Natural killer cell treated with Interleukin-12 subunit alpha and Interleukin-12 subunit beta and Interleukin-15 and Interleukin-18, amount 100 ng/mL, for 72 hours (primary cell): ENCODE measurements at places on chromosomes 4 and X.

GRCh38 chr4:86443495-86443894, 83.6 kb upstream of the MAPK10 start:
- no peak for DNase-seq

DNA sequence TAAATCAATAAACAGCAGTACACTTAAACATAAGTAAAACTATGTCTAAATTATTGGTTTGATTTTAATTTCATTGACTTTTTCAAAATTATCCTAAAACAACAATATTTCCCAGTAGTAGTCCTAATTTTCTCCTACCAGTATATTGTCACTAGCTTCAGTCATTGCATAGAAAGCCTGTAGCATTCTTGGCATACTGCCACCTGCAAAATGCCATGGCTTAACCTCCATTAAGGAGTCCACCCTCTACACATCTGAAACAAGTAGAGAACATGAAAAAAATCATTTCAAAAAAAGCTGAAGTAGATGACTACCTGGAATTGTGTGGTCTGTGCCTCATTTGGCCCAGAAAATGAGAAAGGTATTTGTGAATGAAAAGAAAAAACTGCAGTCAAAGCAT, 348.5 kb downstream of the INPP4B start:
- DNase-seq = no peak

GRCh38 chr4:89598602-89599001, 238.4 kb downstream of the SNCA start:
- no peak for DNase-seq

DNA sequence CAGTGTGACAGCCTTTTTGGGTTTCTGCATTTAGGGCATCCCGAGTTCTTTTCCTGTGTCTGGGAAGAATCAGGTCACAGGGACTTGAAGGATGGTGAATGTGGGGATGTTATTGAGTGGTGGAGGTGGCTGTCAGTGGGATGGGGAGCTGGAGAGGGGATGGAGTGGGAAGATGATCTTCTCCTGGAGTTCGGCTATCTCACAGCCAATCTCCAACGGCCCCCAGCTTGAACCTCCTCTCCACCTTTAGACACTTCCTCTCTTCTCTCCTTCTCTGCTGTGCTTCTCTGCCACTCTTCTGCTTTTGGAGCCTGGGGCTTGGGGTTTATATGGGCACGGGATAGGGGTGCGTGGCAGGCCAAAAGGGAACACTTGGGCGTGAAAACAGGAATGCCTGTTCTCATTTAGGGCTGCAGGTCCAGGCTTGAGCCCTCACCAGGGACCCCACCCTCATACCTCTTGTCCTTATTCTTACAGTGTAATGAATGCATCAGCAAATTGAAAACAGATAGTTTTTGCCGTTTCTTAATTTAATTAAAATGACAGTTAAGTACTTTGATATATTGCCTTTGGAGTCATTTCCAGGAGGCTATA, 37.5 kb downstream of the USP9X start:
- DNase-seq = no peak

DNA sequence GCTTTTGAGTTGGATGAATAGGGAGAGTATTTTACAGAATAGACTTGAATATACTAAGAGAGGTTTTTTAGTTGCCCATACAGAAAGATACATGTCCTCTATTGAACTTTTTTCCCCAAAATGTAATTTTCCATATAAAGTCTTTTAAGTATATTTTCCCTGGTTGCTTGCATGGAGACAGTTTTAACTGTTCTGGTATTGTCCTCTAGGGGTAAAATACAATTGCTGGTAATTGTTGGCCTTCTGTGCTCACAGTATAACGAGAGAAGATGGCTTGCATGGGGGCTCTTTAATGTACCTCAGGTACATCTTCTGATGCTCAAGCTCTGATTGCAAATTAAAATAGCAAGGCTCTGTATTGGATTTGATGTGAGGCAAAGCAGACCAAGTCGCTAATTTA, 136.1 kb downstream of the ARX start:
- no peak for DNase-seq

DNA sequence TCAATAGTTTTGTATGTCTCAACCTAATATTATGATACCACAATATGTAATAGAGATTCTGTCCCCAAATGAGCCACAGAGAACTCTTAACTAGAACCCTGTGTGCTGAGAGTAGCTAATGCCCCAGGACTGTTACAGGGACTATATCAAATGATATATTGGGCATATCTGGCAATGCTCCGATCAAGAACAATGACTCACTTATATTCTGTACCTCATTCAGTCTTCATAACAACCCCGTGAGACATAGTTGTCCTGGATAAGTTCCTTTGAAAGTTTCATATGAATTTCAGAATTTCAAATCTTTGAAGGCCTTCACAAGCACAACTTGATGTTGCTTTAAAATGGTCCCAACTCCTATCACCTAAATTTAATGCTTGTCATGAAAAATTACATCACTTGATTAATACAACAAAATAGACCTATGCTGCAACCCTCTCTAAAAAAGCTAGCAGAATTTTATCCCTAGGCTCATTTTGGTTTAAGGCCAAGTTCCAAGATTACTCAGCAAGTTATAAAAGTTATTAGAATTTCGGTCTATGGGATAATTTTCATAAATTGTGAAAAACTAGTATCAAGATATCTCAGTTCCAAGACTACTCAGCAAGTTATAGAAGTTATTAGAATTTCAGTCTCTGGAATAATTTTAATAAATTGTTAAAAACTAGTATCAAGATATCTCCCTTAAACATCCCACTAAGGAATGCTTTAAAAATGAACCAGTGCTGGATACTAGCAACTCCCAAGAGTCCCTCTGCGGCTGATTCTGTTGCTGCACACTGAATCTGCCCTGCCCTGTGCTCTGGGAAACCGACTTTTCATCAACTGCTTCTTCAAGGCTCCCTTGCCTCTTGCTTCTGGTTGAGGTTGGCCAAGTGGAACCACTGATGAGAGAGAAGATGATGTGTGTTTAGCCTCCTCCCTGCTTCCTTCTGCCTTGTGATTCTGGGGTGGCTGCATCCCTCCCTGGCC, 6.0 kb upstream of the ANXA3 start:
- no peak for DNase-seq

GRCh38 chr4:36737691-36738090, 456.3 kb downstream of the DTHD1 start:
- no peak for DNase-seq

DNA sequence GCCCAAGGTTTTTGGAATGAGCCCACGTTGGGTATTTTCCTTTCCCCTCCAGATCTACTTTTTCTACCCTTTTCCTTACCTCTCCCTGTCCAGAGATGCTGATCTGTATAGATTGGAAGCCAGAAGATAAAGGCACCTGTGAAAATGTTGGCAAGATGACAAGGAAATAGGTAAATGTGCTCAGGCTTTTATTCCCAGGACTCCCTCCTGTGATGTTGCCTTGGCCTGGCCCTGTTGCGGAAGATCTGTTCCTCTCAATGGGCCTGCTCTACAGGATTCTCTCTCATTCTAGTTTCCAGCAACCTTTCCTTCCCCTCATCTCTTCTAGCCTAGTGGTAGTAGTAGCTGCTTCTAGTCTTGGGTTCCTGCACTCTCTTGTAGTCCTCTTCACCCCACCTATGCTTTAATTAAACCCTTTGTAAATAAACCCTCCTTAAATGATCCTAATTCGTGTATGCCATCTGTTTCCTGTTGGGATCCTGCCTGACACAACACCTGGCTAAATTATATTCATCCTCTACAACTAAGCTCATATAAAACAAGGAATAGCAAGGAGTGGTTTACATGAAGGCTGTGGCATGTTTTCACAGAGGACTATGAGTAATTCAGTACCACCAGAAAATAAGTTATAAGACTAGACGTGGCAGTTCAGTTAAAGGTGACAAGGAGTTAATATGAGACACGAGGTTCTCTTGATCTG, 95.7 kb upstream of the MAOA start:
- DNase-seq = no peak

GRCh38 chrX:150099316-150099715, 161.0 kb upstream of the EOLA2 start:
- no peak for DNase-seq

DNA sequence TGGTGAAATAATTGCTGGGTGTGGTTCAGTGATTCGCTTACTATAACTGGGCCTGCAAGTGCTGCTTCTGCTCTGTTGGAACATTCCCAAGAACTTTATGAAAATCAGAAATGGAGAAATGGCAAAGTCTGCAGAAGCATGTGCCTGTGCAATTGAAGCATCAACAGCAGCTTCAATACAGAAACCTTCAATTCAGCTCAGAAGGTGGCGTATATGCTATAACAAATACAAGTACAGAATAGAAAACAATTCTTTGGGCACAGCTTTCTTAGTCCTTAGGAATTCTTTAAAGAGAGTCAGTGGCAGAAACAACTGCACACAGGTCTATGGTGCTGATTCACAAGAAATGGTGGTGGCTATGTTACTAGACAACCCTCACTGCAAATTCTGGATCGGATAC, 18.0 kb upstream of the PDHA2 start:
- no peak for DNase-seq

DNA sequence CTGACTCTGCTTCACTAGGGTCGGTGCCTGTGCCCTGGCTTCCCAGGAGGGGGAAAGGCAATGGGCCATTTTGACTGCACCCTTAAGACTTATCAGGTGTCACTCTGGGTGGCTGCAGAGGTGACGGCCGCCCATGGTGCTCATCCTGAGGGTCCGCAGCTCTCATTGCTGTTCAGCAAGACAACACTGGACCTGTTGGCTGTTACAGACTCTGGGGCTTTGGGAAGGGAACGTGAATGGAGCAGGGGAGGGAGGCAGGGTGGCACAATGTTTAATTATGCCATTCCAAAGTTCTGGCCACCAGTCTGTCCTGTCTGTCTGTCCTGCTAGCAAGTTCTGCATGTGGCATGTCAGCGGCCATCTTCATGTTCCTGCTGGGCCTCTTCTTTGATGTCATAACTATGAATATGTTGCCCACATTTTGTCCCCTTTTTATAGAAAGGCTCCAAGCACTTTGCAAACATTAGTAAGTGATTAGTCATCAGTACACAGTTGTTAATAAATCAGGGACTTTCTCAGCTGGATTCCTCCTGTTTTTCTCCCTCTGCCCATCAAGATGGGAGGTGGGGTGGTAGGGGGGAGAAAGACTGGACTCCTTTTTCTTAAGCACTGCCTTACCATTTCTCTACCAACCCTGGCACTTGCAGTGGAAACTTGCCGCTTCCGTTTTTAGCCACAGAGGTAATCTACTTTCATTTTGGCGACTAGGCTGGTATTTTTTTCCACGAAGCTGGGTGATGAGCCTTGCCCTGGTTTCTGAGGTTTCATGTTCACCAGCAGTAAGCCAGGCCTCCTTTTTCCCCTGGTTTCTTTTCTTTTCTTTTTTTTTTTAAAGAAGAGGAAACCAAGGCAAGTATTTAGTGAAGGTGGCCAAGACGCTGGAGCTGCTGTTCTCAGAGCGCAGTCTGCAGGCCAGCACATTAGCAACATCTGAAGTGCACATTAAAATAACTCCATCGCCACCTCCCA, 88.6 kb upstream of the TRIM2 start:
- DNase-seq = peak; percentile 77

DNA sequence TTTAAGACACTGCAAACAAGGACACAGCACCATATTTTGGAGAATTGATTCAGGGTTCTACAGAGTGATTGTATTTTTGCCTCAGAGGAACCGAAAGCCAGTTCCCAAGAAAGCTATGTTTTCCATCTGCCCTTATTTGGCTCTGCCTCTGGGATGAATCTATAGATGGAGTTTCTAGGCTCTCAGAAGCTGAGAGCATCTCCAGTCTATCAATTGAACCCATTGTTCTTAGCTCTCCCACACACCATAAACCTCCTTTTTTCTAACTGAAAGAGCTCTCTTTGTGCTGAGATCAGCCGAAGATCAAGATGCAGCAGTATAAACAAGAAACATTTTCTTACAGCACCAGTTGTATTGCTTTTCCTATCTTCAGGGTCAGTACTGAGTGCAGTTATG, 16.9 kb downstream of the PLP1 start:
- no peak for DNase-seq

DNA sequence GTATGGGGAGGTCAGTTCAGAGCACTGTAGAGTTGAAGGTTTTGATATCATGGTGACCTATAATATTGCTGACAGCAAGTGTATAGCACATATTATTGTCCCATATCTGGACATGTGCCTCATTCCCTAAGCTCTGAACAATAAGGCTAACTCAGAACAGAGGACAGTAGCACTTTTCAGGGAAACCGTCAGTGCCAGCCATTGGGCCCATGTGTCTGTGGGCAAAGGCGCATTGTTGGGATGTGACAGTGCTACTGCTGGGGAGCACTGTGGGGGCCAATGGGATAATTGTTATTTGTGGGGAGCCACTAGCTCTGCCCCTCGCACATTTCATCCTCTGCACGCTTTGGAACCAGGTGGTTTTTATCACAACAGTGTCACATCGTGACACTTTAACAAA, 136.2 kb downstream of the ELOVL6 start:
- no peak for DNase-seq

GRCh38 chrX:10246846-10247245, 90.1 kb downstream of the CLCN4 start:
- DNase-seq = no peak

GRCh38 chr4:136438645-136439044, 1093.6 kb downstream of the PCDH18 start:
- DNase-seq = no peak

GRCh38 chr4:22480675-22481327, 35.1 kb downstream of the ADGRA3 start:
- DNase-seq = no peak

- DNase-seq = no peak
These were observed 68.0 kb downstream of the ATOH1 start for GRCh38 chr4:93896516-93896915.

DNA sequence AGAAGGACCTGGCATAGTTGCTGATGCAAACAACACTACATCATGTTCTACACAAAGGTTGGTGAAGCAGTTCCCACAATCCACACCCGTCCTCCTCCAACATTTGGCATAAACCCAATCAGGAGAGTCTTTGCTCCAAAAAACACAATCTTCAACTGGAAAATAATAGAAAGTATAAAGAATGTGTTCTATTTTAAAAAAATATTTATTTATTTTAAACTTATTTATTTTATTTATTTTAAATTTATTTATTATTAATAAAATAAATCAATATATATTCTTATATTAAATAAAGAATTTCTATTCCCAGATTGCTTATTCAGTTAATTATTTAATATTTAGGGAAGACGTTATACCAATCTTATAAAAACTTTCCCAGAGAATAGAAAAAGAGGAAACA, 1753.7 kb upstream of the AGA start:
- no peak for DNase-seq

- DNase-seq = no peak
These were observed 15.3 kb downstream of the VSIG4 start for GRCh38 chrX:66024570-66024969.

DNA sequence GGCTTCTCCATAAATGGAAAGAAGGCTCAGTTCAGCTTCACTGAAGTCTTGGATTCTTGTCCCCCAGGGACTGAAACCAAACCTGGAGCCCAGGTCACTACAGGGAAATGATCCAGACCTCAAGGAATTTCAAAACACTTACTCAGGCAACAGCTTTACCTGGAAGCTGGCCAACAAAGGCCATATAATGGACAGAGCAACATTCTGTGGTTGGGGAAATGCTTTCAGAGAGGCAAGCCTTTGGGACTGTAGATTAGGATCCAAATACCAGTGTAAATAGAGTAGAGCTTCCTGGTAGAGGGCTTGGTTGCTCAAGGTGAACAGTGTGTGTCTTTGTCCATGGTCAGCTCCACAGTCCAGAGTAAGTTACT, 57.0 kb upstream of the PROM1 start:
- no peak for DNase-seq
